Activated T-cell treated with anti-CD3 and anti-CD28 coated beads for 4 hours (primary cell): ENCODE measurements at places on chromosomes 1 and 21.
A peak's percentile ranks its signal among the peaks of the same experiment; 100 is the strongest.

GRCh38 chr1:24981631-24982005, 51.5 kb upstream of the RUNX3 start:
- peak; percentile 48 for DNase-seq

DNA sequence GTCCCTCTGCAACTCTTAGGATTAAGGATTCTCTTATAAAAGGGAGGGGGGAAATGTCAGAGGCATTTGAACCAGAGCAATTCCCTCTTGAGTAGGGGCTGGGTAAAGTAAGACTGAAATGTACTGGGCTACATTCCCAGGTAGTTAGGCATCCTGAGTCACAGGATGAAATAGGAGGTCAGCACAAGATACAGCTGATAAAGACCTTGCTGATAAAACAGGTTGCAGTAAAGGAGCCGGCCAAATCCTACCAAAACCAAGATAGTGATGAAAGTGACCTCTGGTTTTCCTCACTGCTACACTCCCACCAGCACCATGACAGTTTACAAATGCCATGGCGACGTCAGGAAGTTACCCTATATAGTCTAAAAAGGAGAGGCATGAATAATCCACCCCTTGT, 14.3 kb upstream of the COX20 start:
- no peak for DNase-seq

- no peak for DNase-seq
Observed at GRCh38 chr1:90713741-90714509, 3.2 kb downstream of the BARHL2 start.

DNA sequence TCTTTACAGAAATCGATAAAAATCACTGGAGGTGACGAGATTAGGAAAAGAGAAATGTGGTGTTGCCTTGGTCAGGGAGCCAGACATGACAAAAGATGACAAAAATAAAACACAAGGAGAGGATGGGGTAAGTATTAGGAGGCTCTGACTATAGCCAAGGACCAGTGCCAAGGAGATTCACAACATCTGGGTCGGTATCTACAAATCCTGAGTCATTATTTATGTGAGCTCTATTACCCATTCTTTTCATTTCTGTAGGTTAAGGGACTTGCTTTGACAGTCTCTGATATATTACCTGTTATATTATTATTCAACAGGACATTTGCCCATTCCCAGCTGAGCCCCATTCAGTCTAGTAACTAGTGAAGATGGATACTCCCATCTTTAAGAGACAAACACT, 120.8 kb downstream of the TYW3 start:
- no peak for DNase-seq

GRCh38 chr1:103283841-103284669, 175.7 kb upstream of the COL11A1 start:
- DNase-seq: no peak

DNA sequence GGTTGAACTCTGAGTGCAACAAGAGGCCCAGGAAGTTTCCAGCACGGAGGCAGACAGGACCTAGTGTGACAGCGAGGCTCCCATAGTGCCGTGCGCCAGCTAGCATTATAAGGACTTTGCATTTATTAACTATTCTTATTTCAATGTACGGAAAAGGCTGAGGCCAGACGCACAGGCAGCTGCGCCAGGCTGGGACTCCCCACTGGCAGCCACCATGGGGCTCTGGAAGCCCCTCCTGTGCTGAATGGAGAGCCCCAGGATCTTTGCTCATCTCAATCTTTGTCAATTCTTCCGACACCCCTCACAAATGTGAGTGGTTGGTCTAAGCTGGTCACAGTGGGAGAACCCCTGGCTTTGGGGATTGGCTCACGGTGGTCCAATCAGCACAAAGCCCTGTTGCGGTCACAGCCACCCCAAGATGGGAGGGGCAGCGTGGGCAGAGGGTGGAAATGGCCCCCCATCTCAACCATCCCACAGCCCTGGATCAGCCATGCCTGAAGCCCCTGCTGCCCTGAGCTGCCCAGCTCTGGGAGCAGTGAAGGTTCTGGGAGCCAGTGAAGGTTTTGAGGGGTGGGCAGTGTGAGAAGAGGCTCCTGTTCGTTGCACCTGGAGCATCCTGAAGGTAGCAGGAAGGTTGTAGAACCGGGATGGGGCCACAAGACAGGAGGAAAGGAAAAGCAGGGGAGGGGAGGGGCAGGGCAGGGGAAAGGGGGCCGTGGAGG, 59.5 kb upstream of the ADARB1 start:
- no peak for DNase-seq

DNA sequence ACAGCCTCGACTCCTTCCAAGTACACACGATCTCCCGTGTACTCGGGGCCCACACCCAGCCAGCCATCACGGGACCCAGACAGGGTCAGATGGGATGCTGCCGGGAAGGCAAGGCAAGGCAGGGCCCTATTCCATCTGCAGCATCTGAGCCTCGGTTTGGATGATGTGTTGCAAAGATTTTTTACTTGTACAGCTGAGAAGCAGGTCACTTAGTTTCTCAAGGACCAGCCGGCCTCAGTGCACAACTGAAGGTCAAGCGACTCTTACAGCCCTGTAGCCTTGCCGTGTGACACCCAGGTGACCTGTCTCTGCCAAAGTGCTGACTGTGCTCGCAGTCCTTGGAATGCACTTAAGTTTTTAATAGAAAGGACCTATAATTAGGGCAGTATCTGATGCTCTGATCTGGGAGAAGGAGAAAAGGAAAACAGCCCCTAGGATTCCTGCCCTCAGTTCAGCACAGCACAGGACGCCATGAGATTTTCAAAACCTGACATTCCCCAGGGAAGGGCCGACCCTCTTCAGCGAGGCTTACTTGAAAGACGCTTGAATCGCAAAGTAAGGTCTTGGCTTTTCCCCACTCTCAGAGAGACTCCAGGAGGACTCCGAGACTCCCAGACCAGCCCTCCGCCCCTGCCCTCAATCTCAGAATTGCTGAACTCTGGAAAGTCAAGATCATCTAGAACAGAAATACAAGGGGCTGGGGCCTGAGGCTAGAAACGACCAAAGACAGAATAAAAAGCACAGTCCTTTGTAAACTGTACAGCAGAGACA, 1.3 kb downstream of the GPR157 start:
- no peak for DNase-seq

GRCh38 chr1:9093581-9093980, 24.1 kb upstream of the SLC2A5 start:
- no peak for DNase-seq

DNA sequence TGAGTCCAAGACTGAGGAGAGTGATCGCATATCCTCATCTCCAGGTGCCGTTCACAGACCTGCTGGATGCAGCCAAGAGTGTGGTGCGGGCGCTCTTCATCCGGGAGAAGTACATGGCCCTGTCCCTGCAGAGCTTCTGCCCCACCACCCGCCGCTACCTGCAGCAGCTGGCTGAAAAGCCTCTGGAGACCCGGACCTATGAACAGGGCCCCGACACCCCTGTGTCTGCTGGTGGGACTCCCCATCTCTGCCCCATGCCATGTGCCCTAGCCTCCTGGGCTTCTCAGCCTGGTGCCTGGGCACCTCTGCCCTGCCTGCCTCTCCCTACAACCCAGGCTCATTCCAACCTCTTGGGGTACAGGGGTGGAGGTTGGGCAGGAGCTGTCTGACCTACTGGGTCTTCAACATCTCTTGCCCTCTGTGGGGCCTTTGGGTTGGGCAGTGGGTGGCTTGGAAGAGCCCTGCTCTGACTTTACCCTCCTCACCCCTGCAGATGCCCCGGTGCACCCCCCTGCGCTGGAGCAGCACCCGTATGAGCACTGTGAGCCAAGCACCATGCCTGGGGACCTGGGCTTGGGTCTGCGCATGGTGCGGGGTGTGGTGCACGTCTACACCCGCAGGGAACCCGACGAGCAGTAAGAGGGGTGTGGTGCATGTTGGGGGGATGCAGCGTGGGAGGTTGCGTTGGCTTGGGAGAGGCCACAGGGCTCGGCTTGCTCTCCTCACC, 7.2 kb downstream of the AMPD2 start:
- no peak for DNase-seq

DNA sequence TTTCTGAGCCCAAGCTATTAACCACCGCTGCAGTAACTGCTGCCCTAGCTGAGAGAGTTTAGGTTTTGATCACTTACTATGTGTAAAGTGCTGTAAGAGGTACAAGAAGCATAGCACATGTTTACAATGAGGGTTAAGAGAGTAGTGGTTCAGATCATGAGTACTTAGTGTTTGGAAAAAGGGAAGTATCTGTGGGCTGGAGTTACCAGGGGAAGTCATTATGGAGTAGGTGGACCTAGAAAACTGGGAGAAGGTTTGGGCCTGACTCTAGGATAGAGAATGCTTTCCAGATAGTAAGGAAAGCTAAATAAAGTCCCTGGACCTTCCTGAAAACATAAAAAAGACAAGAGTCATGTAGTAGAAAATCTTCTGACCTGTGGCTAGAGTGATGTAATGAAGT, 149.6 kb upstream of the PLXNA2 start:
- no peak for DNase-seq

- DNase-seq: no peak
Observed at GRCh38 chr1:206685769-206686477, 1.2 kb downstream of the MAPKAPK2 start.

GRCh38 chr1:200665861-200666260, 3.8 kb downstream of the DDX59 start:
- no peak for DNase-seq

DNA sequence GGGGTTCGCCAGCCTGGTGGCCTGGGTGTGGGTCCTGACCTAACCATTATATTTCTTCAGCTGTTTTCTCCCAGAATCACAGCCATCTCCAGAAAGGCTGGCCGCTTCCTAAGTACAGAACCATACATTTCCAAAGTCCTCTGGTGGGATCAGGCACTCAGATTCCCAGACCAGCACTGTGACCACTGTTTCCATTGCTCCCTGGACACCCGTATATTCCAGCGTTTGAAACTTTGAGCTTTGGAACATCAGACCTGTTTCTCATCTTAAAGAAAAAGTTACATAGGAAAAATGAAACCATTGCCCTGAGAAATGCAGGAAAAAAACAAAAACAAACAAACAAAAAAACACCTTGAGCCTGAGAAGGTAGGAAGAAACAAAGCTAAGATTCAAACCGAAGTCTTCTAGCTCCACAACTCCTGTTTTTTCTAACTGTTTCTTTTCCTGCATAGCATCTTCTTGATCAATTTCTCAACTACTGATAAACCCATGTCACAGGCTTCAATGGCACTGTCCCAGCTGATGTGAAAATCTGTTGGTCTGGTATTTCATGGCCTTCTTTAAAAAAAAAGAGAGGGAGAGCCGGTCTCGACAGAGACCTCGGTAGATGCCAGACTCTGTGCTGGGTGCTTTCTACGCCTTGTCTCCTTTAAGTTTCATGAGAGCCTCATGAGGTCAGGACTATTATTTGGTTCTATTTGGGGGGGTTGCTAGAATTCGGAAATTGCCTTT, 221.3 kb downstream of the TOMM20 start:
- no peak for DNase-seq

DNA sequence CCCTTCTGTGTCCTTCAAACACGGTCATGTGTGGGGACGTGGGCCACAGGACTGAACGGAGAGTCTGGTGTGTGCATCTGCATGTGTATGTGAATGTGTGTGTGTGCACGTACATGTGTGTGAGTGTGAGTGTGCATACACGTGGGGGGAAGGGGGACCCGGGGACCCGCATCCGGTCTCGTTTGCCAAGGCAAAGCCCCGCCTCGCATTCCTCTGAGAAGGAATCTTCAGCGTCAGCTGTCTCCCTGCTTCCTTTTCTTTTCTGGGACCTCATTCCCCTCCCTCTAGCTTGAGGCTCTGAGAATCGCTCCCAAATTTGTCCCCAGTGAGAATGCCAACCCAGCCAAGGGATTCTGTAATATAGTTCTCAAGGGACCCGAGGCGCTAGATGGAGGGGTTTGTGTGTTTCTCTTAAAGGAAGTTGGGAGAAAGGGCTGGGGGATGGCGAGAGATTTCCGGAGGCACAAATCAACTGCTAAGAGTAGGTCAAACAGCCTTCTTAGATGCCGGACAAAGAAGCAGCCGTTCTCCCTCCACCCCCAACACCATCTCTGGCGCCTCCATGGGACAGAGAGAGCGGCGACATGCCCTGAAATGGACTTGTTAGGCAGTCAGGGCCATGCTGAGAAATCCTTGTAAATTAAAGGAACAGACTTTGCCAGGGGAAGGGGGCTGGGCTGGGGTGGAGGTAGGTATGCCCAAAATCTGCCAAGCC, 6.6 kb downstream of the IFFO2 start:
- no peak for DNase-seq

- no peak for DNase-seq
Observed at GRCh38 chr1:26768755-26769154, 19.0 kb upstream of the PIGV start.

GRCh38 chr1:77954521-77954920, 24.4 kb downstream of the FUBP1 start:
- no peak for DNase-seq
